ENCODE measurements at places on chromosomes 16 and 17.

GRCh38 chr17:441155-441950 lies 88.7 kb upstream of the RPH3AL start:
- DNase-seq = no peak

DNA sequence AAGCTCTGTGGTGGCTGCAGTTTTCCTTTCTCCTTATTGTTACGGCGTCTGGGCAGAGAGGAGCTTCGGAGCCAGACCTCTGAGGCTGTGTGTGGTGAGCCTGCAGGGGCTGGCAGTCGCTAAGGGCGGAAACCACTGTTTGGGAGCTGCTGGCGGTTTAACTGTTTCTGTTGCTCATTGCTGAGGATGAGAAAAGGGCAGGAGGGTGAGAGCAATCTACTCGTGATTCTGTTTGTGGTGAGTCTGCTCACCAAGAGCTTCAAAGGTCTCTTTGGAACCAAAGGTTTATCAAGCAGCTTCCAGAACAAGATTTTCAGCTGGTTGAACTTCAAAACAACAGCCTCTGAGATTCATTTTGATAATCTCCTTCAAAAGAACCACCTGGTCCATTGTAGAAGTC lies 143.9 kb downstream of the ANKFN1 start:
- DNase-seq = no peak

- DNase-seq = no peak
These were observed 251.4 kb upstream of the RPL38 start for GRCh38 chr17:73952082-73952479.

- DNase-seq = no peak
These were observed 41.8 kb upstream of the SLC12A3 start for GRCh38 chr16:56823081-56823733.

DNA sequence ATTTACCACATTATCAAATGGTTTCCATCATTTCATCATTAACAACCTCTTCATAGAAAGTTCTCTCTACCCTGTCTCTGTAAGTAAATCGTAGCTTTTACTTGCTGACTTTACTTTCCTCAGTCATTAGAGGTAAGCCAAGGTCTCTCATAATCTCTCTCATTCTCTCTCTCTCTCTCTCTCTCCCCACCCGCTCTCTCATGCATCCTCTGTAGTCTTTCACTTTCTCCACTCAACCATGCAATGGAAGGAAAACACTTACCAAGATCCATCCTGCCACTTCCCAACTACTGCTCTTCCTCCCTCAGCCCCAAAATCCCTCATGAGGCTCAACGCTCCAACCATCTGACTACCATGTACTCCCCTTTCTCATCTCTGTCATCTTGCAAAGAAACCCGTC lies 6.1 kb downstream of the CEP112 start:
- no peak for DNase-seq
